ENCODE measurements at places on chromosomes 1 and 21.

DNA sequence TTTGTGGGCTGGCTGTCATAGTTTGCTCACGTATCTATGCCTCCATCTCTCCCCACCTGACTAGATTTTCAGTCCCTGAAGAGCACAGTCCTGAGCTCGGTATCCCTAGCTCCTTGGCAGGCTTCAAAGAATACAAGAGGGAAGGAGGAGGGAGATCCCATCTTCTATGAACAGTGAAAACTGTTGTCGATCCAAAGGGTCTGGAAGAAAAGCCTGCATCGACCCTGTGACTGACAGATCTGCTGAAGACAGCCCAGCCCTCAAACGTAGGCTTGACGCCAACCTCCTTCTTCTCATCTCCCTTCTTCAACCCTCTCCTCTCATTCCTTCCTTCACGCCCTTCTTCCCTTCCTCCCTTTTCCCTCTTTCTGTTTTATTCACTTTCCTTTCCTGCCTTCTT lies 13.3 kb upstream of the ADORA1 start:
- DNase-seq, result no peak

- no peak for DNase-seq
Measured at GRCh38 chr1:36448530-36449056, 1.7 kb downstream of the OSCP1 start.

- DNase-seq, result no peak
Measured at GRCh38 chr1:236009857-236010256, 55.0 kb downstream of the NID1 start.

DNA sequence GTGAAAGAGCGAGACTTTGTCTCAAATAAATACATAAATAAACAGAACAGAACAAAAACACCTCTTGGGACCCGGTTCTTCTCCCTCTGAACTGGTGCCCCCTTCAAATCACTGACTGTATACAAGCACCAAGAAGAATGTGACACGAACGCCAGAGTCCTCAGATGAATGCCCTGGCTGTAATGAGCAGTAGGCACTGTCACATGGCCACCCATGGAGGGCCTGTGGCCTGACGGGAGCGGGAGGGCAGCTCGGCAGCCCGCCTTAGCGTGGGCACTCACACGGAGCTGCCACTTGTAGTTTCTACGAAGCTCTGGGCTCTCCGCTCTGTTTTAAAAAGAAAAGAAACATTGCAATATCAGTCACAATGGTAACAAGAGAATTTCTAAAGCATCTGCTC lies 146.0 kb downstream of the PEX14 start:
- DNase-seq, result peak; percentile 6

DNA sequence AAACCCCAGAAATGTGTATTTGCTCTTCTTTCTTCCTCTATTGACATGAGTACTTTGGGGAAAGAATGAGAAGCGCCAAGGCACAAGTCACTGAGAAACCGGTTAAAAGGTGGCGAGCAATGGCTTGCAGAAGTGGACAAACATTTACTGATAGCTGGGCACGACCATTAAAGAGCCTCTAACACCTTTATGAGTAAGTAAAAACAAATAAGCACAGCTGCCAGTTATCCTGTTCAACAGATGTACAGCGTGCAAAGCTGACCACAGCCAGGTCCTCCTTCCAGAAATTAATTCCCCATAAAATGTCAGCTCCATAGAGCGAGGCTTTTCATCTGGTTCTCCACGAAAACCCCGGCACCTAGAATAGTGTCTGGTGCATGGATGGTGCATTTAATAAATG lies 72.7 kb downstream of the CAPZB start:
- DNase-seq, result no peak
